ENCODE measurements at places on chromosomes 11 and 22.

DNA sequence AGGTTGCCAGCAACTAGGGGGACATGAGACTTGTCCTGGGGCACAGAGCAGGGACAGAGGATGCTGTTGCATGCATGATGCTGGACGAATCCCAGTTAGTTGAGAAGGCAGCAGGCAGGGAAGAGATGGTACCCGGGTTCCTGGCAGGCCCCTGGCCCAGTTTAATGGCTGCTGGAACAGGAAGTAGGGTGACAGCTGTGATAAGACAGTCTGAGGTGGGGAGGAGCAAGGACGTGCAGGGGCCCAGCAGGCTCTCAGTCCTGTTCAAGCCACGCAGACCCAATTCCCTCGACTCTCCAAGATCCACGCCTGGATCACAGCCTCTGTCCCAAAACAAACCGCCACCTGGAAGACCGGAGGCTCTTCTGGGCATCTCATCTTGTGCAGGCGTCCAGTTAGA lies 32.0 kb downstream of the LRRC10B start:
- no peak for DNase-seq

GRCh38 chr22:43980996-43981395 lies 25.8 kb downstream of the SAMM50 start:
- no peak for DNase-seq

DNA sequence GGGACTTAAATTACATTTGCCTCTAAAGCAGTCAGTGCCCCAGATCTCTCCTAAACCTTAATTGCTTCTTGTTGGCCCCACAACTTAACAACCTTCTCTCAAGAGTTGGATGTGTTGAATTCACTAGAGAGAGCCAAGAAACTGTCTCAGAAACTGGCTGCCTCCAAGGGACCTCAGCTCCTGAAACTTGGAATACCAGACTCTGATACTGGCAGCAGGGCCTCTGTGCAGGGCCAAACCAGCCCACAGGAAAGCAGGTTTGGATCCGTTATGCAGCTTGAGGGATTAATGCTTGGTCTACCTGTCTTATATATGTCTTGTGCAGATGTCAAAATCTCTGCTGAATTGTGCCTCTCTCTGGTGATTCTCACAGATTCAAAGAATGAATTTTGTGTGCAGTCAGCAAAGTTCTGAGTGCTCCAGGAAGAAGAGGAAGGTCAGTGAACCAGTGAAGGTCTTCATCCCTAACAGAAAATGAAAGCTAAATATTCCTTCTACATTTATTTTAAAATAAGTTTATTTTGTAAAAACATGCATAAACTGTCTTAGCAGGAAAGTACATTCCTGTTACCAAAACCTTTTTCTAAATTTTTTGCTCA lies 70.8 kb downstream of the LIF start:
- DNase-seq = no peak

GRCh38 chr22:27238935-27239510 lies 562.5 kb downstream of the MN1 start:
- DNase-seq = no peak

- DNase-seq = no peak
Measured at GRCh38 chr11:110951037-110951949, 239.1 kb upstream of the ARHGAP20 start.

DNA sequence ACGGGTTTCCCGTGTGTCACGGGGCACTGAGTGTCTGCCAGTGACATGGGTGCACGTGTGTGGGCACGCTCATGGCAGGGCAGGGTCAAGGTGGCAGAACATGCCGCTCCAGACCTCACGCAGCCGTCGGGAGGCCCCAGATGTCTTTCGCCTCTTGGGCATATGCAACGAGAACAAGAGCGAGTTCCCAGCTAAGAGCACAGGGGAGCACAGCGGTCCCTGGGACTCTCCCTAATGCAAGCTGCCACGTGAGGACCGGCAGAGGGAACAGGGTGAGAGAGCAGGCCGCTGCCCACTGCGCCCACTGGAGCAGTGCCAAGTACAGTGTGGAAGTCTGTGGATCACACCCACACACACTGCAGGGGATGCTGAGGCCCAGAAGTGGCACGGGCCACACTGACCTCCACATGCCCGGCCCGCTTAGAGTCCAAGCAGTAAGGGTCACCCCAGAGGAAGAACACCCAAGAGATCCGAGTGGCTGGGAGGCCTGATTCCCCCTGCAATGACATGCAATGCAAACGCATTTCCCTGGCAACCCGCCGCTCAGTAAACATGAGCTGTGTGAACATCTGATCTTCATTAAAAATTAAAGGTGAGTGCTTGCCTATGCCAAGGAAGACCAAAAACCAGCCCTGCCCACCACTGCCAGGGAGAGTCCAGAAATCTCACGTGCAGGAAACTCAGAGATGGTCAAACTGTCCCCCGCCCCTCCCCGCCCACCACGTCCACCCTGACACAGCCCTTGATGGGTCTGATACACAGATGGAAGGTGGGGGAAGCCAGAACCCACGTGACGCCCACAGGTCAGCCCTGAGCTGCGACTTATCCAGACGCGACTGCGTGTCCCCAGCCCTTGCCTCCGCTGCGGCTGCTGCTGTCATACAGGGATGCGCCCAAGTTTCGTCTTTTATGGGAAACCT lies 11.7 kb downstream of the CERK start:
- no peak for DNase-seq

GRCh38 chr22:31828739-31829138 lies 74.9 kb downstream of the DEPDC5 start:
- no peak for DNase-seq

- no peak for DNase-seq
Measured at GRCh38 chr11:60763692-60764369, 7.2 kb downstream of the MS4A15 start.
